BJ (cell line): ENCODE measurements at places on chromosomes 13 and 19. TPM values are rescaled to one million over a fixed set of nuclear protein-coding genes. Genes with fewer than 3 reads are reported as not detected.

DNA sequence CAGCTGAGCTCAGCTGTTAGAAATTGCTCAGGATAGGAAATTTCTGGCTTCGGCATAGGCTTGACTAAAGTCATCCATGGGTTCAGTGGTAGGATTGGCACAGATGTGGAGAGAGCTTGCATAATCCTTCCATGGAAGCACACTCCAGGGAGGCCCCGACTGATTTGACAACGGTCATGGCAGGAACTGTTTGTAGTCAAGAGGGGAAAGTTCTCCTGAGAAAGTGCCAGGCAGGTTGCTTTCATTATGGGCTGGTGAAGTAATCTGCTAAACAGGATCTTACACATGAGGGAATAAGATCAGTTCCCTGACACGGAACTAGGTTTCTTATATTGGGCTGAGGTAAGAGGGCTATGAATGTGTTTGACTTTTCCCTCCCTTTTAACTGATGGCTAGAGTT, 120.1 kb downstream of the RGCC start:
- DNase-seq, result no peak

GRCh38 chr19:9487016-9487415, 11.4 kb downstream of the ZNF560 start:
- no peak for DNase-seq

DNA sequence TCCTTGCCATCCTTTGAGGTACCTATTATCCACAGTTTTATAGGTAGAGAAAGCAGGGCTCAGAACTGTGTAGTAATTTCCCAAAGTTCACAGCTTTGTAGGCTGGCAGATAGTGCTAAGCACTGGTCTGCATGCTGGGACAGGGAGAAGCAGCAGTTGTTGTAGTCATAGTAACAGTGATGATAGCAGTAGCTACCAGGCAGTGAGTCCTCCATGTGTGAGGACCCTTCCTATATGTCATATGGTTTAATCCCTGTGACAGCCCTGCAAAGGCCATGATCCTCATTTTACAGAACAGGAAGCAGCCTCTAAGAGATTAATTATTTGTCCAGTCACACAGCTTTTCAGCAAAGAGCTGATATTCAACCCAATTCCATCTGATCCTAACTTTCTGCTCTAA, 21.0 kb downstream of the SERP2 start:
- no peak for DNase-seq

Gene FBN3
- not detected in 2 replicates for polyA plus RNA-seq

GRCh38 chr19:49896863-49897621, at the start of gene IL4I1:
Gene IL4I1 (minus strand): TSS chr19:49896887. CDS start chr19:49896160, 727 bp downstream.
- no peak for DNase-seq

Gene PRODH2
- polyA plus RNA-seq, result not detected in 2 replicates

Gene RASAL3
- 0.04 TPM in 1 of 2 replicates, not detected in the other for polyA plus RNA-seq

GRCh38 chr19:57719424-57719823, 8.0 kb downstream of the ZNF671 start:
- DNase-seq, result no peak

- DNase-seq, result no peak
These were observed 17.1 kb downstream of the TSHZ3 start for GRCh38 chr19:31332096-31332495.

- DNase-seq, result no peak
These were observed 44.5 kb upstream of the GTF3A start for GRCh38 chr13:27379694-27380641.

DNA sequence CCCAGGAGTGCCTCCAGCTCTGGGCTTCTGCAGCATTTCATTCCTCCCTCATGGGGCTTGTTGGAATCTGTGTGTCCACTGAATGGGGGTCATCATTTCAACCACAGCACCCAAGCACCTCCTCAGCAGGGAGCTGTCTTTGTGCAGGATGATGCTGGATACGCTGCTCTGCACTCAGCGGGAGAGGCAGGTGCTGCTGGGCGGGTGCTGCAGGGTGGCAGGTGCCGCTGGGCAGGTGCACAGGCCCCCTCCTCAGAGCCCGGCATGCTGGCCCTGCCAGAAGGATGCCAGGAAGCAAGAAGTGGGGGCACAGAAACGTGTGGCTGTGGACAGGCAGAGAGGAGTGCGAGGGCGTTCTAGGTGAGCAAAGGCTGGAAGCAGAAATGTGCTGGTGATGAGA, 121.8 kb upstream of the VSTM2B start:
- DNase-seq, result no peak

Gene RGS9BP
- polyA plus RNA-seq, result 0.11 and 0.12 TPM in 2 replicates

GRCh38 chr19:42634409-42635232, 39.9 kb upstream of the CEACAM8 start:
- no peak for DNase-seq

GRCh38 chr13:71437704-71438103, 429.3 kb downstream of the DACH1 start:
- DNase-seq, result no peak

Gene INAFM1
- 2.2 and 2.9 TPM in 2 replicates for polyA plus RNA-seq

Gene MIR17HG
- polyA plus RNA-seq, result 0.25 and 0.42 TPM in 2 replicates

Gene TMC4
- 0.54 and 0.55 TPM in 2 replicates for polyA plus RNA-seq

Gene PCDH20
- polyA plus RNA-seq, result not detected in 2 replicates

Gene MYO1F
- polyA plus RNA-seq, result 0.29 and 0.33 TPM in 2 replicates

Gene KIR2DL3
- not detected in 2 replicates for polyA plus RNA-seq

DNA sequence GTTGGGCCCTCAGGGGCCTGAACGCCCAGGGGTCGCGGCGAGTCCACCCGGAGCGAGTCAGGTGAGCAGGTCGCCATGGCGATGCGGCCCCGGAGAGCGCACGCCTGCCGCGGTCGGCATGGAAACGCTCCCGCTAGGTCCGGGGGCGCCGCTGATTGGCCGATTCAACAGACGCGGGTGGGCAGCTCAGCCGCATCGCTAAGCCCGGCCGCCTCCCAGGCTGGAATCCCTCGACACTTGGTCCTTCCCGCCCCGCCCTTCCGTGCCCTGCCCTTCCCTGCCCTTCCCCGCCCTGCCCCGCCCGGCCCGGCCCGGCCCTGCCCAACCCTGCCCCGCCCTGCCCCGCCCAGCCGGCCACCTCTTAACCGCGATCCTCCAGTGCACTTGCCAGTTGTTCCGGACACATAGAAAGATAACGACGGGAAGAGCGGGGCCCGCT, at the start of gene CCNA1:
TSS of gene CCNA1 (plus strand) at position 390 of the 439 bp plus-strand sequence. CDS start 562 bp downstream, outside the sequence.
- DNase-seq, result no peak

DNA sequence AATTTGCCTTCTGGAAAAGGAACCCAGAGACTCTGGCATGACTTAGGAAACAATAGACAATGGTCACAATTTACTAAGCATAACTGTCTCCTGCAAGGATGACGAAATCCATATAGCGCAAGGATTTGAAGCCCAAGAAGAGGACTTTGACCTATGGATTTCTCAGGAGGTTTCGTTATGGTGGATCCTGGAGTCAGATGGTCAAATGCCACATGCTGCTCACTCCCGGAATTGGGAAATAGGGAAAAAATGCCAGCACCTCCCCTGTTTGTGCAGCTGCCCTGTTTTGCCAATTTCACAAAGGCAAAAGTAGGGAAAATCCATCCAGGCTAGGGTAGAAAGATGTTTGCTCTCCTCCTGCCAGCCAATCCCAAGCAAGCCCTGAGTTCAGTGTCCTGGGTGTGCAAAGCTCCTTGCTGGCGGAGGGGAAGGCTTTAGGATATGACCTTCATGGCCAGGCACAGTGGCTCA, 23.4 kb downstream of the RDH8 start:
- DNase-seq, result no peak

- DNase-seq, result no peak
These were observed 10.2 kb downstream of the RAB20 start for GRCh38 chr13:110551284-110551683.

- DNase-seq, result no peak
These were observed 955.6 kb downstream of the PCDH17 start for GRCh38 chr13:58587183-58587582.

Gene TEKTIP1
- polyA plus RNA-seq, result not detected in 2 replicates

- no peak for DNase-seq
These were observed 5.7 kb downstream of the C19orf25 start for GRCh38 chr19:1473085-1473851.

DNA sequence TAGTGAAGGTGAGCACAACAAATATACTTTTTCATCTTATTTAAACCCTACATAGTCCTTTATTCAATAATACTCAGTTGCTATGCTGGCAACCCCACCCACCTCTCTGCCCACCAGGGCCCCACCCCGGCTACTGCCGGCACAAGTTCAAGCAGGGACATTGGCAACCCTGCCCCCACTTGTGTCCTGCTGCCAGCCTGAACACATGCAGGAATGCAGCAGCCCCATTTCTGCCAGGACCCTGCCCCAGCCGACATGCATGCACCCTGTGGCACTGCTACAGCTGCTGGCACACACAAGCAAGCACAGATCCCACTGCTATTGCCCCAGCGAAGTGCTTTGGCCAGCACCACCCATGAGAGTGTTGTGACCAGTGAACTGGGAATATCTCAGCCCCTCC, 289.8 kb downstream of the COG6 start:
- no peak for DNase-seq

- DNase-seq, result no peak
These were observed 33.0 kb downstream of the GJA3 start for GRCh38 chr13:20127562-20128458.

DNA sequence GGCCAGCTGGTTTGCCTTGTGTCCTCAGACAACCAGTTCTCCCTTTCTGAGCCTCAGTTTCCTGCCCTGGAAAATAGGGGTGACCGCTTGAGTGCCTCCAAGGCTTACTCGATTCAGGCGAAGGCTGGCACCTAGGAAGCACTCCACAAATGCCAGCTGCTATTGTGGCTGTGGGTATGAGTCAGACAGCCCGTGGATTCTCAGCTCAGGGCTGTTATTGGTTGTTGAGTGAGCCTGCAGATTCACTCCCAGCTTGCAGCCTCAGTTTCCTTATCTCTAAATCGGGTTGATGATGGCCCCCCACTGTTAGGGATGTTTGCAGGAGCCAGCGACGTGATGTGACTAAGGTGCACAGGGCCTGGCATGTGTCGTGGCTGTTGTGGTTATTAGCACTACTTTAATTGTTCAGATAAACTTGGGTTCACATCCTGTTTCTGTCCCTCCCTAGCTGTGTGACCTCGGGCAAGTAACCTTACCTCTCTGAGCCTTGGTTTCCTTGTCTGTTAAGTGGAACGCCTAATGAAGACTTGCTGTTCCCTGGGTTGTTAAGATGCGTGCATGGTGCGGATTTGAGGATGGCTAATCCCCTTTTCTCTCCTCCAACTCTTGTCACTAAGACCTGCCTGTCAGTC, 2.4 kb downstream of the MARK4 start:
- DNase-seq, result no peak

Gene LIPE
- 1.9 and 3.3 TPM in 2 replicates for polyA plus RNA-seq

GRCh38 chr13:36712770-36713169, 39.0 kb downstream of the SERTM1 start:
- peak; percentile 24 for DNase-seq
